ENCODE measurements at places on chromosomes 7 and 10.

GRCh38 chr7:157970744-157971143 lies 616.9 kb downstream of the PTPRN2 start:
- no peak for DNase-seq

- peak; percentile 43 for DNase-seq
These were observed 27.3 kb upstream of the IFRD1 start for GRCh38 chr7:112422842-112423496.

- no peak for DNase-seq
These were observed 5.1 kb upstream of the HIPK2 start for GRCh38 chr7:139782932-139783331.

DNA sequence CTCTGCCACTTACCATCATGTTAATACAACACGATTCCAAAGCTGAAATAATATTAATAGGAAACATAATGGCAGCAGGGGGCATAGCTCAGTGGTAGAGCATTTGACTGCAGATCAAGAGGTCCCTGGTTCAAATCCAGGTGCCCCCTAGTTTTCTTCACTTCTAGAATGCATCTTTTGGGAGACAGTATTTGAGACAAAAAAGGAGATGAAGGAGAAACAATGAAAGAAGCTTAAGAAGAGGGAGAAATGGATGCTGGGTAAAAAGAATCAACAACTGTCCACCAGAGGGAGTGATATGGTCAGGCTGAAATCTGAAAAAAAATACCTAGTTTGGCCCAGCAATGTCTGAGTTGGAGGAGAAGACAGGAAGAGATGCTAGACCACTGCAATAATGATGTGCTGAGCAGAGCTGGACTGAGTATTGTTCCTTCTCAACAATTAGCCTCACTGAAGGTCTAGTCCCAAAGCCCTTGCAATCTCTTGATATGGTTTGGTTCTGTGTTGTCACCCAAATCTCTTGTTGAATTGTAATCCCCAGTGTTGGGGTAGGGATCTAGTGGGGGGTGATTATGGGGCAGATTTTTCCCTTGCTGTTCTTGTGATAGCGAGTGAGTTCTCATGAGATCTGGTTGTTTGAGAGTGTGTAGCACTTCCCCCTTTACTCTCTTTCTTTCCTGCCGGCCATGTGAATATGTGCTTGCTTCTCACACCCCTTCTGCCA lies 48.3 kb downstream of the ZNF783 start:
- DNase-seq, result no peak

DNA sequence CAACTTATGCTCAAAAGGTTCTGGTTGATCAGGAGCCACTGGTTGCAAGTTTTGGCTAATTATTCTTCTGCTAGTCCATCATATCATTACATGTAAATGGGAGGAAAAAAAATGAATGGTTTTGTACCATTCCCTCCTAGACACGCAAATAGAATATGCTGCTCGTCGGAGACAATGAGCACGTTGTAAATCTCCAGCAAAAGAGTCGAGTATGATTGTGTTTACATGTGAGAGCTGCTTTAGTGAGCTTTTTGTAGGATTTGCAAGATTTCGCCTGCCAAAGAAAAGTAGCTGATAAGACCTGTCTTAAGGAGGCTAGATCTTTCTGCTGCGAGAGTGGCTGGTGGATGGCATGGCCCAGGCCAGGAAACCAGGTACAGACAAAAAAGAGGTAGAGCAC lies 109.0 kb downstream of the ZMYND11 start:
- DNase-seq, result no peak

DNA sequence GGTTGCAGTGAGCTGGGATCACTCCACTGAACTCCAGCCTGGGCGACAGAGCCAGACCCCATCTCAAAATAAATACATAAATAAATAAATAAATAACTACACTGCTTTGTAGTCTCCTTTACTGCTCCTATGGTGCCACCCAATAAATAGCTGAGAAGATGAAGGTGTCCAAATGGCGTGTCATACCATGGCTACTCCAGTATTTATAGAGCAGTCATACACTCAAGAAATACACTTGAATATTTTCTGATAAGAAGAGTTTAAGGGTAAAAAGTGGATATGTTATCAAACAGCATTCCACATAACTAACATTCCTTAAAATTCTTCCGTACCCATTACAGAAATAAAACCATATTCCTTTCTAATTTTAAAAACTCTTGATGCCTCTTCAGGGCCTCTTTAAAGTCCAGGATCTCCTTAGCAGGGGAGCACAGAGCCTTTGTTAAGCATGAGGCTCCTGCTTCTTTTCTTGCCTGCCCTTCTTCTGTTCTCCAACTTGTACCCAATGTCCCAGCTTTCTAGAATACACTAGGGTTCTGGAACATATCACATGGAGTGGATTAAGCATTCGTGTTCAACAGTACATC lies 7.9 kb upstream of the SAR1A start:
- no peak for DNase-seq

- no peak for DNase-seq
These were observed 28.7 kb downstream of the DGKI start for GRCh38 chr7:137818036-137818435.

GRCh38 chr10:126259760-126260479 lies 128.4 kb downstream of the ADAM12 start:
- no peak for DNase-seq

GRCh38 chr10:10396601-10397000 lies 621.1 kb upstream of the CELF2 start:
- DNase-seq, result no peak

DNA sequence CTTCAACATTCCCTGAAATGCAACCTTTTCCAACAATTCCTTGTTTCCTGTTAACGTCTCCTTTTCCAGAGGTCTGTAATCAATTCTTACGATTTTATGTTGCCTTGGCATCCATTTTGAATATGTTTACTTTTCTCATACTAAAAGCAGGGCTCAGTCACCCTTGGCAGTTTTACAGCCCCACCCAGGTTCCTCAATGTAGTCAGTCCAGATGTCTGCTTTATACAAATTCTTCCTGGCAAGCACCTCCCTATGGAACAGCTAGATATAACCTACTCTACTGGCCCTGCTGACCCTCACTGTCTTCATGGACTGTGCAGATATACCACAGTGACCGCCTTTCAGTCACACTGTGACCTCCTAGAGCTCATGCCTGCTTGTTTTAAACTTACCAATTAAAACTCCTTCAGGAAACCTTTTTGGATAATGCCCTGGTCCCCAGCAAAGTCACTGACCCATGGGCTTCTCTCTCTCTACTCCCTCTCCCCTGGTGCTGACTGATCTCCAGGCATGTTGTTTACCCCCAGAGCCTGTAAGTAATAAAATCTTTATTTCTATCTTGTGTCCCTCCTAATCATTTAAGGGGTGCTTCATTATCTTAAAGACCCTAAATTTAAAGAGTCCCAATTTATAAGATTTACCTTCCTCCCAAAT lies 147.1 kb upstream of the STEAP1 start:
- DNase-seq, result no peak

- no peak for DNase-seq
These were observed 129.3 kb downstream of the GLI3 start for GRCh38 chr7:42107484-42108240.

GRCh38 chr7:38307640-38308039 lies 34.2 kb upstream of the TARP start:
- no peak for DNase-seq

GRCh38 chr10:118264838-118265470 lies 77.2 kb downstream of the FAM204A start:
- no peak for DNase-seq

GRCh38 chr7:87581723-87582122 lies 19.0 kb downstream of the ABCB1 start:
- no peak for DNase-seq

DNA sequence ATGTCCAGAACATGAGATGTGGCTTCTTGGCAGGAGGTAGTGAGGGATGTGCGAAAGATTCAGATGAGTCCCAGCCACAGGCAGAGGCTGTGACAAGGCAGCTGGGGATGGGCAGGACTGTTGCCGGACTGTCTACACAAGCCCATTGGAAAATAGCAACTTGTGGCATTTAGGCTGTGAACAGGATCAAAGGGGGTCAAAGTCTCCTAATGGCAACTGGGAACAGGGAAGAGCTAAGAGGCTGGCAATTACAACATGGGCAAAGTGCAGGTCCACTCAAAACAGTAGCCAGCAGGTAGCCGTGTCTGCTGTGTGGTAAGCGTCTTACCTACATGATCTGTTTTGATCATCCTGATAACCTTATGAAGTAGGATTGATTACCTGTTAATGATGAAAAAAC lies 254.2 kb upstream of the ZNF32 start:
- DNase-seq, result no peak

- no peak for DNase-seq
These were observed 9.4 kb downstream of the CLDN12 start for GRCh38 chr7:90412458-90413184.

- no peak for DNase-seq
These were observed 36.5 kb downstream of the MALSU1 start for GRCh38 chr7:23335621-23336020.

- no peak for DNase-seq
These were observed 982 bp downstream of the IDI1 start for GRCh38 chr10:1047937-1048336.

DNA sequence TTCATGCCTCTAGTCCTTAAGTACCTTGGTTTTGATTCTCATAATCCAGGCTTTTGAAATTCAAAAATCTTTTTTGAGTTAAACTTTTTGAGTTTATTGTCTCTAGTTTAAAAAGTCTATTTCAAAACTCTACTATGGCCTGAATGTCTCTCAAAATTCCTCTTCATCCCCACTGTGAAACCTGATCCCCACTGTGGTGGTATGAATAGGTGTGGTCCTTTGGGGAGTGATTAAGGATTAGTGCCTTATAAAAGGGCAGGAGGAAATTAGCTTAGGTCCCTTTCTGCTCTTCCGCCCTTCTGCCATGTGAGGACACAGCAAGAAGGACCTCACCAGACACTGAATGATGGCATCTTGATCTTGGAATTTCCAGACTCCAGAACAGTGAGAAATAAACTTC lies 44.1 kb upstream of the JAZF1 start:
- DNase-seq, result no peak

- no peak for DNase-seq
These were observed 17.2 kb downstream of the TAS2R60 start for GRCh38 chr7:143460271-143460979.

GRCh38 chr7:135800560-135800959 lies 51.9 kb upstream of the FAM180A start:
- no peak for DNase-seq

- DNase-seq, result no peak
These were observed 12.4 kb downstream of the FOXL3 start for GRCh38 chr7:302054-302992.

- no peak for DNase-seq
These were observed 36.9 kb downstream of the DDIT4 start for GRCh38 chr10:72310636-72311035.

DNA sequence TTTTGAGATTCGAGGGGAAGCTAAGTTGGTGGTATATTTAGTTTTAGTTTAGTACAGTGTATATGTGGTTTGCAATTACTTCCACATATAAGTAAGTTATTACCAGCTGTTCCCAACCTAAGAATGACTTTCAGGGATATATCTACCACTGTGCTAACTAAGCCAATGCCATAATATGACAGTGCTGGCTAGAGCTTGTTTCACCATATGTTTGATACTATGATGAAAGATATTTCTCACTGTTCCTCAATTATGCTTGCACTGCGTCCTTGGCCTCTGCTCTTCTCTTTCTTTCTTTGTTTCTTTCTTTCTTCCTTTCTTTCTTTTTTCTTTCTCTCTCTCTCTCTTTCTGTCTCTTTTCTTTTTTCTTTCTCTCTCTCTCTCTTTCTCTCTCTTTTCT lies 113.8 kb upstream of the SKAP2 start:
- DNase-seq, result no peak

DNA sequence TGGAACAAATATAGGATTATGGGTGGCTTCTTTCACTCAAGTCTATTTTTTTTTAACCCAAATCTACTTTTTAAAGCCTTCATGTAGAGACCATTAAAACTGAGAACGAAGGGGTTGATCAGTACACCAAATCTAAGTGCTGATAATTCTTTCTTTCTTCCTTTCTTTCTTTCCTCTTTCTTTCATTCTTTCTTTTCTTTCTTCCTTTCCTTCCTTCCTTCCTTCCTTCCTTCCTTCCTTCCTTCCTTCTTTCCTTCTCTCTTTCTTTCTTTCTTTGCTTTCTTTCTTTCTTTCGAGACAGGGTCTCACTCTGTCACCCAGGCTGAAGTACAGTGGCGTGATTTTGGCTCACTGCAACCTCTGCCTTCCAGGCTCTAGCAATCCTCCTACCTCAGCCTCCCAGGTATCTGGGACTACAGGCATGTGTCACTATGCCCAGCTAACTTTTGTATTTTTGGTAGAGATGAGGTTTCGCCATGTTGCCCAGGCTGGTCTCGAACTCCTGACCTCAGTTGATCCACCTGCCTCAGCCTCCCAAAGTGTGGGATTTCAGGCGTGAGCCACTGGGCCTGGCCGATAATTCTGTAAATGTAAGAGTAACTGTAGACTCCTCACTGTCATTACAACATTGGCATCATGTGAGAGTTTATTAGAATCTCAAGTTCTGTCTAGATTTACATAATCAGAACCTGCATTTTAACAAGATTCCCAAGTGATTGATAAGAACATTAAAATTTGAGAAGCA lies 236.4 kb downstream of the TFEC start:
- no peak for DNase-seq

DNA sequence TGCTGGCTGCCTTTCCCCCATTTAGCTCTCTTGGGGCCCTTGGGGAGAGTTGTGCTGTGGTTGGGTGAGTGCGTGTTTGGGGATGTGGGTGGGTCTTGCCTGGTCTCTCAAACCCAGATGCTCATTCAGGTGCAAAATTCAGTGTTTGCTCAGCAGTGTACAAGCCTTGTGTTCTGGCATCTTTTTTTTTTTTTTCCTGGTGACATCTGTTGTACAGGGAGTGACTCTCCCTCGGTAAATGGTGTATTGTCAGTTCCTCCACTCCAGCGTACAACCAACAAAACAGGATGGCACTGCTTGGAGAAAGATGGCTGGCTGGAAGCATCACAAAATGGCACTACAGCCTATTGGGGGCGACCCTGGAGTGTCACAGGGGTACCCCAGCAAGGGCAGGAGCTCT lies 75.5 kb downstream of the LRMDA start:
- DNase-seq, result no peak

- no peak for DNase-seq
These were observed 518.3 kb downstream of the PLXDC2 start for GRCh38 chr10:20334559-20334958.

DNA sequence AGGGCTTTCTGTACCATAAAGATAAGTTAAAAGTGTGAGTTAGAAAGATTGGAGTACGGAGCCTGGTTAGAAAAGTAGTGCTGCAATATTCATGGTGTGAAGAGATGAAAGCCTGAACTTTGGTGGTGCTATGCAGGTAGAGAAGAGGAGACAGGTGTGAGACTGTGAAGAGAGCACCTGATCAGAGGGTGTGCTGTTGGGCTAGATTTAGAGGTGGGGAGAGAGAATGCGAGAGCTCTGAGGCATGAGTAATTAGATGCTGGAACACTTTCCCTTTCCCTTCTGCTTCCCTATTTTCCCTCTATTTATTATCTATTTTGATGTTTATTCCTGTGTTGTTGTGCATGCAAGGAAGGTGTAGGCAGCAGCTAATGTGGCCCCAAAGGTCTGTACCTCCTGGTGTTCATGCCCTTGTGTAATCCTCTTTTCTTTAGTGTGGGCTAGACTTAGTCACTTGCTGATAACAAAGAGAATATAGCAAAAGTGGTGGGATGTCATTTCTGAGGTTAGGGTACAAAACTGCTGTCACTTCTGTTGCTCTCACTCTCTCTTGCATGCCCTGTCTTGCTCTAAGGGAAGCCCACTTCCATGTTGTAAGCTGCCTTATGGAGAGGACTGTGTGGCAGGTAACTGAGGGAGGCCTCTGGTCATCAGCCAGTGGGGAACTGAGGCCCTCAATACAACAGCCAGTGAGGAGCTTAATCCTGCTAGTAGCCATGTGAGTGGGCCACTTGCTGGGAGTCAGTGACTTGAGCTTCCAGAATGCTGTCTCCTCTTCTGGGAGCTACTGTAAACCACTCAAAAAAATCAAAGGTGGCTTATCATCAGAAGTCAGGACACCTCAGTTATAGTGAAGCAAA lies 2.6 kb upstream of the ATXN7L1 start:
- DNase-seq, result no peak

Data from substantia nigra (tissue), 51 donors.